ELF-1 (cell line): ENCODE measurements at places on chromosomes 16 and 17.

GRCh38 chr16:51416926-51417325, 265.9 kb upstream of the SALL1 start:
- no peak for DNase-seq

DNA sequence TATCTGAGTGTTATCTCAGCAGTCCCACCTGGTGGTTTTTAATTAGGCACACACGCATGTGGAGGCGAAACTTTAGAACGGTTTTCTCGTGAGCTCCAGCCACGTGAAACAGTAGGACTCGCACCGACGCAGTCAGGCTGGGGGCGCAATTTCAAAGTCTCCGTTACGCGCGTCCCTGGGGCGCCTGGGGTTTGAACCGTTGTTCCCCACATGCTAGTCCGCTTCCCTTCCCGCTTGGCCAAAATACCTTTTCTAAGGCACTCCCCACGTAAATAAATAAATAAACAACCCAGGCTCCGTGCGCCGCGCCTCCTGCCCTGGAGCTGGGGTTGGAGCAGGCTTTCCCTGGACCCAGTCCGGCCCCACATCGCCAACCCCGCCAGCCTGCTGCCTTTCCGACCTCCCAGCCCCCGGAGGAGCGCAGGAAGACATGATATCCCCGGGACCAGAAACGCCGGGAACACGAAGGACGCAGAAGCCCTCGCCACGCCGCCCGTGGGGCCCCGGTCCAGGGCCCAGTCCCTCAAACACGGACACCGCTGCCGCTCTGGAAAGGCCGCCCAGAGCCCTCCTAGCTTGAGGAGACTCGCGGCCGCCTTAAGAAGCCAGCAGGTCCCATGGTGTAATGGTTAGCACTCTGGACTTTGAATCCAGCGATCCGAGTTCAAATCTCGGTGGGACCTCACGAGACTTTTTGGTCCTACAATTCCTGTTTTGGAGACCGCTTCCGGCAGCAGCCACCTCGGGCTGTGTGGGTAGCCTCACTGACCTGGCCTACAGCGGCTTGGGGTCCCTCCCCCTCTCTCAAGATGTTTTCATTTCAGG, 18.2 kb downstream of the GNGT2 start:
- peak; percentile 94 for DNase-seq

- no peak for DNase-seq
Measured at GRCh38 chr17:79779661-79780365, 1.9 kb downstream of the CBX2 start.

DNA sequence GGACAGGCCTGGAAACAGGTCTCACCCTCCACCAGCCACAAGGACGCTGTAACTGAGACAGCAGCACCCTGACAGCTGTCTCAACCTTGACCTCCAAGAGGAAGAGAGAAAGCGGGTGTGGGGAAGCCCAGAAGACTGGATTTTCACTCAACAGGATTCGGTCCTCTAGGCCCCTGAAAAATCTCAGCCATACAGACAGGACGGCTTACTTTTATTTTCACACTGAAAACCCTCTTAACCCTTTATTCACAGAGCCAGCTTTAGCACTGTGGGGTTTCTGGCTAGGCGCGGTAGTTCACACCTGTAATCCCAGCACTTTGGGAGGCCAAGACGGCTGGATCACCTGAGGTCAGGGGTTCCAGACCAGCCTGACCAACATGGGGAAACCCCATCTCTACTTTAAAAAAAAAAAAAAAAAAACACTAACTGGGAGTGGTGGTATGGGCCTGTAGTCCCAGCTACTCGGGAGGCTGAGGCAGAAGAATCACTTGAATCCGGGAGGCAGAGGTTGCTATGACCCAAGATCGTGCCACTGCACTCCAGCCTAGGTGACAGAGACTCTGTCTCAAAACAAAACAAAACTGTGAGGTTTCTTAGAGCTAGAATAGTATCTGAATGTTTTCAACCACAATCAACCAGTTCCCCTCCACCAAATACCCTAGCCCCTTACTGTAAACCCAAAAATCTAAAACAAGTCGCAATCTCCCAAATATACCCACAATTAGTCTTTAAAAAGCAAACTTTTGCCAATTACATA, 5.3 kb downstream of the ANKRD11 start:
- no peak for DNase-seq

GRCh38 chr17:82536512-82537201, 17.1 kb downstream of the FOXK2 start:
- peak; percentile 62 for DNase-seq

DNA sequence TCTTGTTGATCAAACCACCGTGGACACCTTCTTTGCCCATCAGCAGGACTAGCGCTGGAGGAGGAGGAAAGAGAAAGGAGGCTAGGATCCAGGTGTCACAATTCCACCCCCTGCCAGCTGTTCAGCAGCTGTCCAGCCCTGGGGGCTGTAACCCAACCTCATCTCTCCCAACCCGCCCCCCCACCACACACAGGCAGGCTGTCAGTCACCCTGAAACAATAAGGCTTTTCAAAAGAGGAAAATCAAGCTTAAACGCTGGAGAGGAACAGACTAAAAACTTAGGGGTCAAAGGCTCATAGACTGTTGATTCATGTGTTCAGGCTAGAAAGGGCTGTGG, 2.4 kb downstream of the PFN1 start:
- DNase-seq = peak; percentile 48

GRCh38 chr16:4111748-4112696, 4.2 kb downstream of the ADCY9 start:
- no peak for DNase-seq

GRCh38 chr17:82839617-82840292, at the start of gene ZNF750:
TSS of gene ZNF750 (minus strand) at chr17:82840022. CDS start at chr17:82832454, 7,568 bp downstream.
- peak; percentile 83 for DNase-seq
